ENCODE measurements at places on chromosomes 2 and 18. TPM values are rescaled to one million over a fixed set of nuclear protein-coding genes. Genes with fewer than 3 reads are reported as not detected.

- no peak overlapping the region for H3K27ac ChIP-seq
- no peak for DNase-seq
- H3K27me3 ChIP-seq, result no peaks in the 10 kb centered on the region
These were observed 76.0 kb upstream of the SESTD1 start for GRCh38 chr2:179340678-179341077.

DNA sequence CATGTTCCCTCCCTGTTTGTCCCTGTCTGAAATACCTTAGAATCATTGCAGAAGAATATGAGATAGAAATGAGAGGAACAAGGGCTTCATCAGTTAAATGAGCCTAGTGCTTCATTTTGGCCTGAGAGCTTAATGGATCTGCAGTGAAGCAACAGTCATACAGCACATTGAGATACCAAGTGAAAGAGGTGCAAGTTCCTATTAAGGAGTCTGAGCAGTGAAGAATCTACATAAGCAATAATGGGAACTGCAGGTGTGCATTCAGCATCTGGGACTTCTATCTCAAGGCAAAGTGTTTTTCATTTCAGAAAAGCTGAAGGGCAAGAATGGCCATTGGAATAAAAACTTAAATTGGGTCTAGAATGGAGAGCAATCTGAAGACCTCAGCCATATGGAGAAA, 323.2 kb upstream of the SLC39A10 start:
- no peak for DNase-seq
- H3K27me3 ChIP-seq, result no peaks in the 10 kb centered on the region
- no peak overlapping the region for H3K27ac ChIP-seq
- H3K4me1 ChIP-seq, result no peaks in the 10 kb centered on the region
- no peak overlapping the region for H3K4me3 ChIP-seq
- H3K36me3 ChIP-seq, result no peaks in the 10 kb centered on the region

The HMSD gene
- total RNA-seq, result 0.60 TPM

The PTPN4 gene
- 20.4 TPM for total RNA-seq

All from aorta (tissue), 5 donors.